ENCODE measurements at places on chromosomes 1 and 21. TPM values are rescaled to one million over a fixed set of nuclear protein-coding genes. Genes with fewer than 3 reads are reported as not detected.

The TNNT2 gene
- 0.39 TPM for total RNA-seq

The MCOLN2 gene
- total RNA-seq: 0.22 TPM

The LY9 gene
- total RNA-seq: not detected

The FRRS1 gene
- 4.5 TPM for total RNA-seq

The DIRAS3 gene
- 0.59 TPM for total RNA-seq

The POLR3C gene
- total RNA-seq: 27.8 TPM

The PTGFR gene
- total RNA-seq: 3.4 TPM

GRCh38 chr1:243842978-243843511 is 7.0 kb downstream of the AKT3 start:
- no peak for DNase-seq
- peaks cover 2% of the 10 kb centered on the region for H3K27me3 ChIP-seq
- H3K36me3 ChIP-seq: no peaks in the 10 kb centered on the region
- no peaks in the 10 kb centered on the region for H3K4me1 ChIP-seq
- no peak overlapping the region for H3K4me3 ChIP-seq

DNA sequence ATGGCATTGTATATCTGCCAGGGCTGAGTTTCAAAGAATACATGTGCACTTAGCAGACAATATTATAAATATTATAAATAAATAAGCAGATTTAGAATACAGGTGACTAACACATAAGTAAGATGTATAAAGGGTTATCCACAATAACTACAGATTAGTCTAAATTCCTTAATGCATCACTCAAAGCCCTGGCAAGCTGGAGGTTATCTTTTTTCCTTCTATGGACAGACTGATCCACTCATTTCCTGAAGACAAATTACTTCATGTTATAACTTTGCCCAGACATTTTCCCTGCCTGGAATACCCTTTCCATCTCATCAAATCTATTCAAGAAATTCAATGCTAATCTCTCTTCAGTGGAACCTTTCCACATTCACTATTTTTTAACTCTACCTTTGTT is 38.8 kb downstream of the LUZP1 start:
- no peak overlapping the region for H3K4me3 ChIP-seq
- peaks cover 4% of the 10 kb centered on the region for H3K4me1 ChIP-seq
- DNase-seq: no peak
- H3K36me3 ChIP-seq: no peaks in the 10 kb centered on the region
- no peak overlapping the region for H3K27ac ChIP-seq
- no peaks in the 10 kb centered on the region for H3K27me3 ChIP-seq

DNA sequence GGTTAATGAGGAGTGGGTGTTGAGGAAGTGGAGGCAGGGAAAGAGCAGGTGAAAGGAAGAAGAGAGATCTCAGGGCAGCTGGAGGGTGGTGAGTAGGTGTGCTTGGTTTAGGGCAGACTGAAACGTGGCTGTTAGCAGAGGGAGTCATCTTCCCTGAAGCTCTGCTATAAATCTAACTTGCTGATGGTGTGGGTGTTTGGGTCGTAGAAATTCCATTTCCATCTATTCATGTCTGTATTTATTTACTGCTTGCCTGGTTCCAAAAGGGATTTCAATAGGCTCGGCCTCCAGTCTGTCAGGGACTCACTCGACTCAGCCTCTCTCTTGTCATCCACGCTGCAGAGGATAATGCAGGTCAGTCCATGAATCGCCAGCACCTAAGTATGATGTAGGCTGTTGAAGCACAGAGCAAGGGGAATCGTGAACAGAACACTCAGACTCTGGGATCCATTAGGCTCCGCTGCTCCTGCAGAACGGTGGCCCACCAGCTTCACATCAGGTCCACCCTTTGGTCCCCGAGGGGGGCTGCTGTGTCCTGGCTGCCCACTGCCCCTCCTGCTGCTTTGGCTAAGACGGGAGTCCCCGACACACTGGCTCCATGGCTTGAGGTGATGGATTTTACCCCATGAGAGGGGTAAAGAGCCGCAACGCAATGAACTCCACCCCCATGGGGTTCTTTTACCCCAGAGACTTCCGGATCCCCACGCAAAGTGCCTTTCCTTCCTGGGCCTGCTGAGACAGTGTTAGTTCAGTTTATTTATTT is 156.2 kb downstream of the RHOU start:
- no peaks in the 10 kb centered on the region for H3K4me1 ChIP-seq
- no peak overlapping the region for H3K27ac ChIP-seq
- no peaks in the 10 kb centered on the region for H3K27me3 ChIP-seq
- H3K4me3 ChIP-seq: no peak overlapping the region
- no peak for DNase-seq

DNA sequence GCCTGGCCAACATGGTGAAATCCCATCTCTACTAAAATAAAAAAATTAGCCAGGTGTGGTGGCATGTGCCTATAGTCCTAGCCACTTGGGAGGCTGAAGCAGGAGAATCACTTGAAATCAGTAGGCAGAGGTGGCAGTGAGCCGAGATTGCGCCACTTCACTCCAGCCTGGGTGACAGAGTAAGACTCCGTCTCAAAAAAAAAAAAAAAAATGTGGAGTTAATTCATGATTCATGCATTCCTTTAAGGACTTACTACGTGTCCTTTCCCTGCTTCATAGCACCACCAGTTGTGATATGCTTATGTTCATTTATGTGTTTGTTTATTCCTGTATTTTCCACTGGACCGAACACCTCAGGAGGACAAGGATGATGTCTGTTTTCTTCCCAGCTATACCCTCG is 12.7 kb upstream of the PRELP start:
- no peak for DNase-seq
- H3K4me1 ChIP-seq: peaks cover 48% of the 10 kb centered on the region
- H3K36me3 ChIP-seq: no peaks in the 10 kb centered on the region
- H3K4me3 ChIP-seq: no peak overlapping the region
- H3K27me3 ChIP-seq: no peaks in the 10 kb centered on the region
- peak overlapping the region; percentile 84 for H3K27ac ChIP-seq

DNA sequence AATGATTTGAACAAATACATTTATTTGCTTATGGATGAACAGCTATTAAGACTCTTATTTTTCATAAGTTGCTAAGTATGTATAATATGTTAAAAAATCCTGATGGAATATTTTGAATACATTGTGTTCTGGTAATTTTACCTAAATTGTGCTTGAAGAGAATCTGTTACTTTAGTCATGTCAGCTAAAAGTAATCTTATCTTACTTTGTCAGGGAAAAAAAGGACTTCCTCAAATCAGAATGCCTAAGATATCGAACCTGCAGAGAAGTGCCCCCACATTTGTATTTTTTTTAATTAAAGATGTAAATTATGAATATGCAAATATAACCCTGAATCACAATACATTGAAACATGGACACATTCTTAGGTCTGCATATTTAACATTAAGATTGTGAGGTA is 1331.7 kb downstream of the MRPL39 start:
- no peaks in the 10 kb centered on the region for H3K4me1 ChIP-seq
- no peak for DNase-seq
- H3K36me3 ChIP-seq: no peaks in the 10 kb centered on the region
- H3K27me3 ChIP-seq: no peaks in the 10 kb centered on the region
- H3K27ac ChIP-seq: no peak overlapping the region
- H3K4me3 ChIP-seq: no peak overlapping the region

DNA sequence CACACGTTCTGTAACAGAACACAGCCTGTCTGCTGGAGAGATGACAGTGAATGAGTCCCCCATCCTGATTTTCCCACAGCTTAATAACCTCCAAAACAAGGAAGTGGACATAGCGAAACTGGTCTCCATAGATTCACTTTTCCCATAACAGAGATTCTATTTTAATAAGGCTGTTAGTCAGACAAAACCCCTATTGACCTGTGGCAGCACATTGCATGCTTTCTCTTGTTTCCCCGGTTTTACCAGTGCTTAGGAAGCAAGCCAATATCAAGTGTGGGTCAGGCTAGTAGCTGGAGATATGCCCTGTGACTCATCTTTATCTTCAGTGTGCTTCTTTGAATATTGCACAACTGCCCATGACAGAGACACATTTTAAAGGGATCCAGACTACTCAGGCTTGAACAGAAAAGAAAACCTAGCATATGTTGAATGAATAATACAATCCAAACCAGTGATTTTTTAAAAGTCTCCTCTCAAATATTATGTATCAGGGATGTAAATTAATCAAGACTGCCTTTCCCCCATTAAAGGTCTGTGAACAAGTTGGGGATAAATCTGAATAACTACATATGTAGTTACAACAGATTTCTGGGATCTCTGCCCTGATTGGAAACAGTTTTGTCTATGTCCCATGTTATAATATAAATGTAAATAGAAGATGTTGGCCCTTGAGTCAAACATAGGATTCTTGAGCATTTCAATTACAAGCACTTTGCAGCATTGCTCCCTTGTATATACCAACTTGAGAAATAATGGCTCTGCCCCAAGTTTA is 11.9 kb upstream of the CLDN8 start:
- peak; percentile 37 for DNase-seq
- H3K27me3 ChIP-seq: no peaks in the 10 kb centered on the region
- H3K4me3 ChIP-seq: no peak overlapping the region
- H3K36me3 ChIP-seq: no peaks in the 10 kb centered on the region

DNA sequence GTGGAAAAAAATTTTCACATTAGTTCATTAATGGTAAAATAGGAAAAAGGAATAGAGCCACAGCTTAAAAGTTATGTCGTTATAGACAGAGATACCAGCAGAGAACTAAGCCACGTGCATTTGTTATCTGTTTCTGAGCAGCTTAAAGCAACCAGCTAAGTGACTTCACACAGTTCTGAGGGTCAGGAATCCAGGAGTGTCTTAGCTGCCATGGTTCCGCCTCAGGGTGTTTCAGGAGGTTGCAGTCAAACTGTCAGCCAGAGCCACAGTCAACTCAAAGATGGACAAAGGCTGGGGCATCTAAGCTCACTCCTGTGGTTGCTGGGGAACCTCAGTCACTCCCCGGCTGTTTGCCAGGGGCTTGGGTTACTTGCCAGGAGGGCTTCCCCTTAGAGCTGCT is 515.8 kb downstream of the SMYD3 start:
- DNase-seq: no peak
- no peaks in the 10 kb centered on the region for H3K27me3 ChIP-seq
- H3K36me3 ChIP-seq: no peaks in the 10 kb centered on the region
- no peaks in the 10 kb centered on the region for H3K4me1 ChIP-seq

GRCh38 chr1:9827558-9828185 is 3.9 kb upstream of the CLSTN1 start:
- no peaks in the 10 kb centered on the region for H3K27me3 ChIP-seq
- no peaks in the 10 kb centered on the region for H3K36me3 ChIP-seq
- peaks cover 18% of the 10 kb centered on the region for H3K4me1 ChIP-seq
- H3K4me3 ChIP-seq: no peak overlapping the region

DNA sequence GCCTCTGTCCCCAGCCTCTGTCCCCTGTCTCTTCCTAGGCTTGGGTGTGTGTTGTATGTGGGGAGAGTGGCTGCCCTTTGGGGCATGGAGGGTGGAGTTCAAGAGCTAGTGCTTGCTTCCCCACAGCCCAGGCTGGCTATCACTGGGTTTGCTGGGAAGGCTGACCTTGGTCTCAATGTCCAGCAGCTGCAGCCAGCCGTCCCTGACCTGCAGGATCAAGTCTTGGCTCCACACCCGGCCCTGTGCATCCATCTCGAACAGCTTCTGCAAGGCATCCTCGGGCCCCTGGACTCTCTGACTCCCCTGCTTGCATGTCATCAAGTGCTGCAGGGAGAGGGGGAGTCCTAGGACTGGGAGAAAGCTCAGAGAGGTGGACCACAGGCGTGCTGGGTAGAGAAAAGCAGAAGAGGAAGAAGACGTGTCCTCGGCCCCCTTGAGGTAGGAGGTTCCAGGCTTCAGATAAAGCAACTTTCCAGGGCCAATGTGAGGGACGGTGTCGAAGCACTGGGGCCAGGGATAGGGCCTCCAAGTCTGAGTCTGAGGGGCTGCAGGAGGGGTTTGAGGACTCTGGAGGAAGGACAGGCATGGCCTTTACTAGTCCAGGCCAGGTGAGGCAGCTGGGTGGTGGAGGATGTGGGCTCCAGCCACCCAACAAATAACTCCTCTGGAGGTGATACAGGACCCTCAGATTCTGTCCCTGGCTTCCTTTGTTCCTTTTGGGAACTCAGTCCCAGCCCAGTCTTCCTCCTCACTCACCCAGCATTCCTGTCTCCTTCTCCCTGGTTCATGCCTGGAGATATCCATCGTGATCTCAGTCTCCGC is 4.0 kb downstream of the EPS8L3 start:
- H3K4me1 ChIP-seq: no peaks in the 10 kb centered on the region
- no peak for DNase-seq
- H3K4me3 ChIP-seq: no peak overlapping the region
- H3K36me3 ChIP-seq: no peaks in the 10 kb centered on the region
- H3K27me3 ChIP-seq: no peaks in the 10 kb centered on the region

DNA sequence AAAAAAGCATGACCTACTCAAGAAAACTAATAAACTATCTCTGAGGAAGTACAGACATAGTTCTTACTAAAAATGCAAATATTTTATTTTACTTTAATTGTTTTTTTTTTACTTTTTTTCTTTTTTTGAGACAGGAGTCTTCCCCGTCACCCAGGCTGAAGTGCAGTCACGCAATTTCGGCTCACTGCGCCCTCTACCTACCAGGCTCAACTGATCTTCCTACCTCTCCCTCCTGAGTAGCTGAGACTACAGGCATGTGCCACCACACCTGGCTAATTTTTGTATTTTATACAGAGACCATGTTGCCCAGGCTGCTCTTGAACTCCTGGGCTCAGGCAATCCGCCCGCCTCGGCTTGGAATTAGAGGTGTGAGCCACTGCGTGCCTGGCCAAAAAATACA is 1263.1 kb downstream of the KCNT2 start:
- no peak overlapping the region for H3K4me3 ChIP-seq
- H3K4me1 ChIP-seq: no peaks in the 10 kb centered on the region
- no peak for DNase-seq
- no peaks in the 10 kb centered on the region for H3K27me3 ChIP-seq

- H3K4me1 ChIP-seq: peaks cover 10% of the 10 kb centered on the region
- no peak overlapping the region for H3K27ac ChIP-seq
- H3K36me3 ChIP-seq: peaks cover 4% of the 10 kb centered on the region
- no peaks in the 10 kb centered on the region for H3K27me3 ChIP-seq
- no peak for DNase-seq
- no peak overlapping the region for H3K4me3 ChIP-seq
Measured at GRCh38 chr1:180976732-180977357, 45.8 kb downstream of the STX6 start.

- DNase-seq: no peak
- H3K36me3 ChIP-seq: no peaks in the 10 kb centered on the region
- H3K27me3 ChIP-seq: no peaks in the 10 kb centered on the region
- no peak overlapping the region for H3K4me3 ChIP-seq
- H3K4me1 ChIP-seq: no peaks in the 10 kb centered on the region
Measured at GRCh38 chr21:25507522-25507921, 99.8 kb downstream of the MRPL39 start.

GRCh38 chr1:30868833-30869435 is 39.6 kb downstream of the SDC3 start:
- H3K36me3 ChIP-seq: no peaks in the 10 kb centered on the region
- DNase-seq: no peak
- H3K4me3 ChIP-seq: no peak overlapping the region
- no peaks in the 10 kb centered on the region for H3K27me3 ChIP-seq

GRCh38 chr1:167114725-167115124 is 20.9 kb downstream of the STYXL2 start:
- no peaks in the 10 kb centered on the region for H3K27me3 ChIP-seq
- H3K4me3 ChIP-seq: no peak overlapping the region
- peak overlapping the region; percentile 78 for H3K27ac ChIP-seq

DNA sequence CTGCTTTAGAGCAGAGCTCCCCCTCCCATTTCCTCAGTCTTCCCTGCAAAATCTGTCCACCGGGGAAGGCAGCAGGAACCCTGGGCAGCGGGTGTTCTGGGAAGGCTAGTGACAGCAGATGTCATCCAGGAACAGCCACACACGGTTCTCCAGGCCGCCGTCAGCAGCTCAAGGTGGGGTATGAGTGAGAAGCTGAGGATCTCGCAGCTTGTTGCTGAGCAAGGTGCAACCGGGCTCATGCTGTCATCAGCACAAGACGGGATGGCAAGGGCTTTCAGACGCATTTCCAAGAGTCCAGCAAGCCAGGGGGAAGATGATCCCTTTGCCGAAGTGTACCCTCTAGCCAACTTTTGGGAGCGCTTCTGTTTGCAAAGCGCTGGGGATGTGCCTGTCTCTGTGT is 23.0 kb upstream of the SPSB1 start:
- H3K36me3 ChIP-seq: peaks cover 12% of the 10 kb centered on the region
- H3K4me3 ChIP-seq: no peak overlapping the region
- DNase-seq: no peak
